ENCODE measurements at places on chromosomes 11 and 22.

GRCh38 chr11:134358165-134358855, 26.5 kb downstream of the GLB1L2 start:
- DNase-seq: no peak

GRCh38 chr11:84419616-84420015, 1133.4 kb upstream of the CCDC90B start:
- DNase-seq: no peak

GRCh38 chr11:60950933-60951605, 907 bp downstream of the SLC15A3 start:
- no peak for DNase-seq

DNA sequence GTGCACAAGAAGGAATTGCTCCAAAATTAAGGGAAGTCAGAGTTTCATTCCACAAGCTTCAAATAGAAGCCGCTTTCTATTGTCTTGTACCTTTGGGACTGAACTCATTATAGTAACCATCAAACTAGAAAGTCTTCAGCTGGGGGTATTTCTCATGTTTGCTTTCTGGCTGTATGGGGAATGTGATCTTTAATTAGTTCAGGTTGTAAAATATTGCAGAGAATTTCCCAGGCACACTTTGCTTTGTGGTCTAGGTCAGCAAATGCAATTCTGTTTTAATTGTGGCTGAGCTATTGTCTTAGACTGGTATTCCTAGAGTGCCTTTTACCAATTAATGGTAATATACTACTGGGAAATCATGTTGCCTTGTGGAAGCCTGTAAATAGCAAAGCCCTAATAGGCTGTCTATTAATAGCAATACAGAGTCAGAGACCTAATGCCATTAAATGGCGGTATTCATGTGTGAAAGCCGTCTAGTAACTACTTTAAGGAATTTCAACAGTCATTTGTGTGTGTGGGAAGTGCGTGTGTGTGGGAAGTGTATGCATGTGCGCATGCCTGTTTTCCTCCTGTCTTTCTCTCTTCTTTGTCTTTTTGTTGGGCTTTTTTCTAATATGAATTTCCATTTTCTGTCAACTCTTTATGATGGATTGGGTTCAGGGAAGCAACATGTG, 276.6 kb downstream of the FAT3 start:
- no peak for DNase-seq

DNA sequence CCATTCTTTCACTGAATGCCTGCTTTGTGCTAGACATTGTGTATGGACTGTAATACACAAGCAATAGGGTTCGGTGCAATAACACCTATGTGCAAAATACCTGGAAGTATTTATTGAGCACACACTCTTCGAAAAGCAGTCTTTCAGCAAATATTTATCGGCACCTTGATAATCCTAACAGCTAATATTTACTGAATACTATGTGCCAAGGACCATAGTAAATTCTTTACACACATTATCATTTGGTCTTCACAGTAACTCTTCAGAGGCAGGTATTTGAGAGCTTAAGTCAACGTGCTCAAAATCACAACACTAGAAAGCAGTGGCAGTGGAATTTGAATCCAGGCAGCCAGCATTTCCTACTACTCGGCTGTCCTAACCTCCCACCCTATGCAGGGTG, 2.2 kb downstream of the B3GNT6 start:
- no peak for DNase-seq

DNA sequence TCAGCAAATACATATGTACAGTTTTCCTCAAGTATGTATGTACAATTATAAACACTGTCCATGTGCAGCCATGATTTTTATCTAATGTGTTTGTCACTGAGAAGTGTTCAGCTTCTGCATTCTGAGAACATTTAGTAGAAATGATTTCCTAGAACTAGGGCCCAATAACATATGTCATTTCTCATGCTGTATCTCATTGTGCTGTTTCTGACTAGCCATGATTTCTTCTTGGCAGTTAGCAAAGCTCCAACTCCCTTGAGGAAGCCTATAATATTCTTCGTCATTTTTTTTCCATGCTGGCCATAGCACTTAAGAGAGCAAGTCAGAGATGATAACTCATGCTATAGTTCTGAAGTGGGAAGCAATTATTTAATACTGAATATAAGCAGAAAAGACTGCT, 187.8 kb downstream of the DDX10 start:
- DNase-seq: no peak

- no peak for DNase-seq
Measured at GRCh38 chr11:122758339-122758738, 80.0 kb upstream of the CRTAM start.

- no peak for DNase-seq
Measured at GRCh38 chr11:2138068-2138430, 1.1 kb downstream of the IGF2 start.

GRCh38 chr11:93655047-93655446, 6.4 kb upstream of the CEP295 start:
- no peak for DNase-seq

DNA sequence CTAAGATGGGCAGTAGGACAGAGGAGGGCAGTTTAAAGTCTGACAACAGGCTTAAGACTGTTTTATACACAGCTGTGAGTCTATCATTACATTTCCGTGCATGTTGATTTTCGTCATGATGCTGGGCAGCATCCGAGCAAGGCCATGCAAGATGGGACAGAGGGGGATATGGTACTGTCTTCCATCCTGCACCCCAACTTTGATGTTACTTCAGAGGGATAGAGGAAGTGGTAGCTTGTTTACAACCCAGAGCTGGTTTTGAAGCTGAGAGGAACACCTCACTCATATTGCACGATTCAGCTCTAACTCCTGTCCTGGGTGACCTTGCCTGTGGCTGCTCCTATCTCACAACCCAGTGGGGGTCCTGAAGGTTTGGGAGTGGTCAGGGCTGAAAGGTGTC, 3.0 kb upstream of the SORL1 start:
- DNase-seq: no peak

DNA sequence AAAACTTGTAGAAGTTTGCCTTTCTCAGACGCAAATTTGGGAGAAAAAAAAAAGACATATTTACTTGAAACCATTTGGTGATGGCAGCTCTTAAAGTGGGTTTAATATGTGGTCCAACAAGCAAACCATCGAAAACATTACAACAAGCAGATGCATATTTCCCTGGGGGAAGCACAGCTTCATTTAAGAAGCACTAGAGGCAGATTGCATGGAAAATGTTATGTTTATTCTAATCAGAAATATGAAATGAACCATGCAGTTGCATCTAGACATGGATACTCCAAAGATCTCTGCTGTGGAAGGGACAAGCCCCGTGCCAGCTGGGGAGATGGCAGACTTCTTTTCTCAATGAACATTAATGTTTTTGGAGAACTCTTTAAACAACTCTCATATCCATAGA, 57.4 kb upstream of the PARVA start:
- no peak for DNase-seq

GRCh38 chr11:121255473-121256125, 37.0 kb upstream of the SC5D start:
- DNase-seq: no peak

GRCh38 chr11:68213135-68213515, at the start of gene KMT5B:
TSS of gene KMT5B (minus strand) at chr11:68213296. CDS start at chr11:68190076, 23,220 bp downstream.
- peak; percentile 27 for DNase-seq

- DNase-seq: no peak
Measured at GRCh38 chr11:75780888-75781287, 12.3 kb downstream of the DGAT2 start.

GRCh38 chr11:125228993-125229392, 64.4 kb downstream of the PKNOX2 start:
- DNase-seq: no peak
